ENCODE measurements at places on chromosomes 1 and 21.

DNA sequence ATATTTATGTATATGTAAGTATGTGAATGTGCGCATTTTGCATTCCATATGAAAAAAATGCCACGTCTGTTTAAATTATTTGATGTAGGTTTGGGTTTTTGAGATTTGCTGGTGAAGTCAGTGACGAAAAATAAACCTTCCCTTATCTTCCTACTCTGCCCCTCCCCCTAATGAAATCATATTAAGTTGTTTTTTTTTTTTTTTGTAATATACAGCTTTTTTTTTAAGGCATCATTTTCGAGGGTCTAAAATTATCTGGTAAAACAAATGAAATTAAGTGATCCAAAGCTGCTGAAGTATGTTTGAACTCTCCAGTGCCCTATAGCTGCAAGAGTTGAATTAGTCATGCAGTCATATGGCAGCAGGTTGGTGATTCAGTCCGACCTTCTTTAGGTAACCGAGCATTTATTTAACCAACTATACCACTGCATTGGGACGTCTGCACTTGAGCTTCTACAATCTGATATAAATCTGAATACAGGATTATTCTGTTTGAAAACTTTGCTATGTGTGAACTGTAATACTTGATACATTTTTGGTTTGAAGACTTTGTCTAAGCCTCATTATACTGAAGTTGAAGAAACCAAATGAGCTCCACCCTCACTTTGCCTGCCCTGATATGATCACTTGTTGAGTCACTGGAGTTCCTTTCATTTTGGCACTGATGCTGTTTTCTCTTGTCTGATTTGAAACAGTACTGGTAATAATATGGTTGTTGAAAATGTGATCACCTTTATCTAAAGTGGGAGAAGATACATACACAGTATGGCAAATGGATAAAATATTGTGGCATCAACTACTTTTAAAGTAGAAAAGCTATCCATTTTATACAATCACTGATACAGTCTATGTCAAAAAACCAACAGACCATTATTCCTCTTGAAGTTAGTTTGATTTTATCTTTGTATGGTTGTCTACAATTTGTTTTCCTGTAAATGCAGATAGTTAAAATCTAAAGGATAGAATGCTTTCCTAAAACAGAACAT is 11.7 kb downstream of the PDIK1L start:
- DNase-seq: no peak

GRCh38 chr21:17784180-17784598 is 35.0 kb downstream of the C21orf91 start:
- DNase-seq: no peak

DNA sequence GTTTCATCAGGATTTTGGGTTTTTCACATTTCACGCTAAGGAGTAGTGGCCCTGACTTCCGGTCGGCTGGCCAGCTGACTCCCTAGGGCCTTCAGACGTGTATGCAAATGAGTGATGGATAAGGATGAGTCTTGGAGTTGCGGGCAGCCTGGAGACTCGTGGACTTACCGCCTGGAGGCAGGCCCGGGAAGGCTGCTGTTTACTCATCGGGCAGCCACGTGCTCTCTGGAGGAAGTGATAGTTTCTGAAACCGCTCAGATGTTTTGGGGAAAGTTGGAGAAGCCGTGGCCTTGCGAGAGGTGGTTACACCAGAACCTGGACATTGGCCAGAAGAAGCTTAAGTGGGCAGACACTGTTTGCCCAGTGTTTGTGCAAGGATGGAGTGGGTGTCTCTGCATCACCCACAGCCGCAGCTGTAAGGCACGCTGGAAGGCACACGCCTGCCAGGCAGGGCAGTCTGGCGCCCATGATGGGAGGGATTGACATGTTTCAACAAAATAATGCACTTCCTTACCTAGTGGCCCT is 23.1 kb upstream of the TNFRSF1B start:
- DNase-seq: no peak

GRCh38 chr1:63645317-63645716 is 52.1 kb downstream of the PGM1 start:
- no peak for DNase-seq

DNA sequence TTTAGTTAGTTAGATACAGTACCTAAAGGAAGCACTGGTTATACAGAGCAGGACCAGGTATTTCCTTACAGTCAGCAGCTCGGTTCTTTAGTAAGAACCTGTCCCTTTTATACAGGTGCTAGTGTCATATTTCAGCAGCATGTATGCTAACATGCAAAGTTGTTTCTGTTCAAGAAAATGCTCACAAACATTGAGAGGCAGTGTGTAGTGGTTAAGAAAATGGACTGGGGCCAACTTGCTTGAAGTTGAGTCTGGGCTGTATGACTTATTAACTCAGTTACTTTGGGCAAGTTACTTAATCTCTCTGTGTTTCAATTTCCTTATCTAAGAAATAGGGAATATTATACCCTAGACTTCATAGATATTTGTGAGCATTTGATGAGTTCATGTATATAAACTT is 31.1 kb downstream of the AK4 start:
- no peak for DNase-seq

DNA sequence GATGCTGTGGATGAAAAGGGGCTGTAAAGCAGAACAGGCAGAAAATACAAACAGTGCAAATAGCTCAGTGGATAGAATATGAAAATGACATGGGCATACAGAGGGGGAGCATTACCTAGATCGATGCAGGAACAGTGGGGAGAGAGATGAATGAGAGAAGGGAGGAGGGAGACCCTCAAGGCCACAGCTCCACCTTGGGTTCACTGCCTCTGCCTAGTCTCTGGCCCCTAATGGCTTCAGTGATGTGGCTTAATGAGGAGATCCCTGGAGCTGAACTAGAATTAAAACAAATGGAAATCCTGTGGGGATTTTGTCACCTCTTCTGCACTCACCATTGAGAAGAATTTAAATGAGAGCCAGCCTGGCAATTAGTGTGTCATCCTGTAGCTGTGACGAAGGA is 165.0 kb downstream of the TNR start:
- no peak for DNase-seq

GRCh38 chr1:90200646-90201205 is 205.8 kb downstream of the ZNF326 start:
- no peak for DNase-seq

- no peak for DNase-seq
Measured at GRCh38 chr1:161198194-161198896, 509 bp downstream of the ADAMTS4 start.

Data from NCI-H2227 treated with DMSO at 0.1 percent for 48 hours (cell line).